ENCODE measurements at places on chromosomes 13 and 19.

DNA sequence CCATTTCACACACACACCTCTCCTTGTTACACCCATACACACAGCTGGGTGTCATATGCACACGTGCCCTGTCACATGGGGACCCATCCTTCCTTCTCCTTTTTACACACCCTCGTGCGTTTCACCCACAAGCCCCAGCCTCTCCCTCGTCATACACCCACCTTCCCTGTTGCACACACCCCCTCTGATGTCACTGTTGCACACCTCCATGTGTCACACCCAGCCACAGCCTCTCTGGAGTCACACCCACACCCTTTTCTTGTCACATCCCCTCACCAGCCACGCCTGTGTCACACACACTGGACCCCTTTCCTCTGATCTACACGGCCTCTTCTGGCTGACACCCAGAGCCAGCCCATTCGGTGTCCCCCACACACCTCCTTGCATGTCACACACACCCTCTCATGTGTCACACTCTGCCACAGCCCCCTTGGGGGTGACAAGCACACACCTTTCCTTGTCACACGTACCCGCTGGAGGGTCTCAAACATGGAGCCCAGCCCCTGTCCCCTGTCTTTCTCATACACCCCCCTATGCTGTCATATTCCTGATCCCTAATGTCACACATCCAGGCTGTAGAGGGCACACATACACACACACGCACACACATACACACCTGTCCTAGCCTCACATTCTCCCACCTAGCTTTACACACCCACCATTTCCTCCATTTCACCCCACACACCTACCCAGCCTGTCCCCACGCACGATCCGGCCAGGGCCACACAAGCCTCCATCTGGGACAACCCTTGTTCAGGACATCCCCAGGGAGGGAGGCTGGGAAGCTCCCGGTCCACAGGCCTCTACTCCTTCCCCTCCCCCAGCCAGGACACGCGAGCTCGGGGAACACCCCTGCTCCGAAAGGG, 1.4 kb downstream of the NOVA2 start:
- no peak for DNase-seq

- no peak for DNase-seq
Observed at GRCh38 chr19:37303591-37304171, 67.2 kb upstream of the ZNF527 start.

DNA sequence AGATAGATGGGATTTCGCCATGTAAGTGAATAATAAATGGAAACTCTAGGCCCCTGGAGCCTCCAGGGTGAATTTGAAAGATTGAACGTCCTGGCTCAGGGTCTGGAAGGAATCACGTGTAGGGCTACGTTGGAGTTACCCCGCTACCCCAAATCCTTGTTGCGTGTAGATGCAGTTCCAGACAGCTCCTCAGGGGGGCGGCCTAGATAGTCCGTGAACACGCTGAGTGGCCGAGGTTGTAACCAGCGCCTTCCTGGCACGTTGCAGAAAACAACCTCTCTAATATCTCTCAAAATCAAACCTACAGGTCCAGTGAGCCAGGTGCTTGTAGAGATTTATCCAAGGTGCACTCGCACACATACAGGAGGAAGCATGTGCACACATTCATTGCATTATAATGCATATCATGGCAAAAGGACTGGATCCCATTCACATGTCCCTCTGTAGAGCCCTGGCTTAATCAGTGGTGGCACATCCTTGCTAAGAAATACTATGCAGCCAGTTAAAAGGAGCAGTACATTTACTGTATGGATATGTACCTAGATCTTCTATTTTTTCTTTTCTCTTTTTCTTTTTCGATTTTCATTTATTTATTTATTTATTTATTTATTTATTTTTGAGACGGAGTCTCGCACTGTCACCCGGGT, 2.5 kb upstream of the KEAP1 start:
- DNase-seq: peak; percentile 90

DNA sequence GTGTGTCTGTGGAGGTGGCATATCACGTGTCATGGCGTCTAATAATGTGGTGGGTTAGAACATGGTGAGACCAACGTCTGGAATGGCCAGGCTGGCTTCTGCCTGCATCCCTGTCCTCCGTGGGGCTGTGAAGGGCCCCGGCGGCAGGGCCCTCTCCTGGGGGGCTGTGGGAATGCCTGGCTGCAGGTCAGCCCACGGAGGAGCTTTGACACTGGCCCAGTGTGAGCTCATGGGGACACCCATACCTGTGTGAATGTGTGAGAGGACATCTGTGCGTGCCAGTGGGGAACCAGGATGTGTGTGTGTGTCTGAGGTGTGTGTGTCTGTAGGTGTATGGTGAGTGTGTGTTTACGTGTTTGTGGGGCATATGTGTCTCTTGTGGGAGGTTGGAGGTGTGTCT, 300.1 kb downstream of the TEX29 start:
- no peak for DNase-seq

DNA sequence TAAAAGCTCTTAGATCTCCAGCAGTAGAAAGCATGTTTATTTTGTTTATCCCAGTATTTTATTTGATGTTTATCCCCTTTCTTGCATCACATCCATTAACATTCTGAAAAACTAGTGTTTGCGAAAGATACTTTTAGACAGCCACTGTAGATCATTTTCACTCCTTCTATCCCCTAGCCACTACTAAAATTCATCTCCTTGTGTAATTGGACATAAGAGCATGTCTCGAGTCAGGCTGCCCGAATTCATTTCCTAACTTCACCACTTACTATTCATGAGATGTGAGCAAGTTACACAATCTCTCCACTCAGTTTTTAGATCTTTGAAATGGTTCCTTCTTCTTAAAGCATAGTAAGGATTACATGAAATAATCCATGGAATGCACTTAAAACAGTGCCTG, 514.0 kb downstream of the KLF5 start:
- no peak for DNase-seq

DNA sequence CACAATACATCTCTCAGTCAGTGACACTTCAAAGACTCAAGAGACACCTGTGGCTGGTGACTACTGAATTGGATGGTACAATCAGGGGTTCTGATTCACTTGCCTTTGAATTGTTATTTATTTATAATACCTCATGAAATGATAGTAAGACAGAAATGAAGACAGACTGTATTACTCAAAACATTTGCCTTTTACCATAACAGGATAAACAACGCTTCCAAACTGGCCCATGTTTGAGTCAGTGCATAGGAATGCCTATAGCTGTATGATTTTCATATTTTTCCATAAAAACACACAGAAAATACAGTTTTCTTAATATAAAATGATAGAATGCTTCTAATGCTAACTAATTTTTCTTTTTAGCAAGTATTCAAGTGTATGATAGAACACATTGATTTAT, 59.5 kb upstream of the FGF14 start:
- no peak for DNase-seq

GRCh38 chr13:72166102-72166650, 299.2 kb upstream of the DACH1 start:
- no peak for DNase-seq

- DNase-seq: no peak
Observed at GRCh38 chr19:44943801-44944249, 1.8 kb downstream of the APOC4 start.

DNA sequence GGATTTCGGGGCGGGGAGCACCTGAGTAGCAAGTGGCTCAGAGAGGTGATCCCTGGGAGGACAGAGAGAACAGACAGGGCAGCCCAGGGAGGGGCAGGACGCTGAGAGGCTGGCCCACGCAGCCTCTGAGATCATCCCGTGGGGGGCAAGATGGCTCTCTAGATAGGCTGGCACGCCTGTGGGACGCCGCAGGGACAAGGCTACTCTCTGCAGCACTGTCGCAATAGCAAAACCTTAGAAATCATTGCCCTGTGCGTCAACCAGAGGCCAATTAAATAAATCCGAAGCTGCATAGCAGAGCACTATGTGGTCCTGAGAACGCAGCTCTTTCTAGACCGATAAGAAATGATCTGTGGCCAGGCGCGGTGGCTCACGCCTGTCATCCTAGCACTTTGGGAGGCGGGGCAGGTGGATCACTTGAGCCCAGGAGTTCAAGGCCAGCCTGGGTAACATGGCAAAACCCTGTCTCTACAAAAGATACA, 5.1 kb downstream of the PEX11G start:
- no peak for DNase-seq

- no peak for DNase-seq
Observed at GRCh38 chr13:98912846-98913245, 65.0 kb downstream of the DOCK9 start.

DNA sequence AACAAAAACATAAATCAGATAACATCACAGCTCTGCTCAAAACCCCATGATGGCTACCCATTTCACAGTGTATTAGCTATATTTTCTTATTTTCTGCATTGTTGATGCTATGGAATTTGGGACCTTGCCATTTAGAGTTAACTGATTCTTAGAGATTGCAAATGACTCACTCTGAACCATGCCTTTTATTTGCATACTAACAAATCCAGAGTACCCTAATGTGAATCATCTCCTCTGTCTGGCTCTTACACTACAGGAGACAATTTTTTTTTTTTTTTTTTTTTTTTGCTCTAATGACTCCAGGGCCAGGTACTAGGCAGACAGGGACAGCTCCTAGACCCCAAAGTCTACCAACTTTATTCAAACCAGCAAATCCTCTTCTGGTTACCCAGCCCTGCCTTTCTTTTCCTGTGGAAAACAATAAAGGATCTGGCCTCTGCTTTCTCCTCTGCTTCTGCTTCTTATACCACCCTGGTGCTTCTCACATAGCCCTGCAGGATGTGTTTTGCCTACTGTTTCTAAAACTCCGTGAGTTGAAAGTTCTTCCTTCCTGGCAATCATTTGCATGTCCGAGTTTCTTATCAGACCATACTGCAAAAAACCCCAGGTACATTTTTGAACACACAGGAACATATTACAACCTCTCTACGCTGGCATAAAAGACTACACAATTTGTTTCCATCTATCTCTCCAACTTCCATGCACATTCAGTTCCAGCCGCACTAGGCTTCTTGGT, 10.6 kb upstream of the ZNF460 start:
- no peak for DNase-seq

- no peak for DNase-seq
Observed at GRCh38 chr19:50449236-50449899, 16.7 kb downstream of the MYBPC2 start.

DNA sequence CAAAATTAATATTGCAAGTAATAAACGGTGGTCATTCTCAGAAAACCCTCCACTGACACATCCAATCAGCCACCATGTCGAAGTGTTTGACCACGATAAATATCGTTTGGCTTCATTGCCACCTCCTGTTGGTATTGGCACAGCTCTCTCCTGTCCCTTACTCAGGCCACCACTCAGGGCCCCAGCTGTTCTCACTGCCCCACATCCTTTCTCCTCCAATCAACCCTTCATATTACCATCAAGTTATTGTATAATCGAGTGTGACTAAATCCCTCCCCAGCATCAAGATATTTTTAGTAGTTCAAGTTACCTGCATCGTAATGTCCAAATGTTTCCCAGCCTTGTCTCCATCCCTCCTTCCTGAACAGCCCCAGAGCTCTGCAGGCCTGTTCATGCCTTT, 50.4 kb downstream of the SACS start:
- no peak for DNase-seq

DNA sequence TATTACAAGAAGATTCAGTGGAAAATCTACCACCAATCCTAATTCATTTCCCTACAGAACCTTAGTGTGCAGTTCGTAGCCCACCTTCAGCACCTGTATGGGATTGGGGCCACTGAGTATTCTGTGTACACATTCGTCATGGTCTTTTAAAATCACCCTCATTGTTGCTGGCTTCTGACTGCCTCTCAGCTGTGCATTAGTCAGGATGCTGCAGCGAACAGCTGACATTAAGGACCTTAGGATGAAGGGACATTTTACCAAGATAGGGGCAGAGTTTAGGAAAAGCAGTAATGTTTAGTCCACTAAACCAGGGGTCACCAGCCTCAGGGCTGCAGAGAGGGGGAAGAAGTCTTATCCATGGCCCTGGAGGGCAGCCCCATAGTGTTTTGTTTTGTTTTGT, 176.5 kb downstream of the COL4A1 start:
- DNase-seq: no peak

- DNase-seq: peak; percentile 97
Observed at GRCh38 chr13:102394158-102395053, 7.4 kb downstream of the FGF14 start.

DNA sequence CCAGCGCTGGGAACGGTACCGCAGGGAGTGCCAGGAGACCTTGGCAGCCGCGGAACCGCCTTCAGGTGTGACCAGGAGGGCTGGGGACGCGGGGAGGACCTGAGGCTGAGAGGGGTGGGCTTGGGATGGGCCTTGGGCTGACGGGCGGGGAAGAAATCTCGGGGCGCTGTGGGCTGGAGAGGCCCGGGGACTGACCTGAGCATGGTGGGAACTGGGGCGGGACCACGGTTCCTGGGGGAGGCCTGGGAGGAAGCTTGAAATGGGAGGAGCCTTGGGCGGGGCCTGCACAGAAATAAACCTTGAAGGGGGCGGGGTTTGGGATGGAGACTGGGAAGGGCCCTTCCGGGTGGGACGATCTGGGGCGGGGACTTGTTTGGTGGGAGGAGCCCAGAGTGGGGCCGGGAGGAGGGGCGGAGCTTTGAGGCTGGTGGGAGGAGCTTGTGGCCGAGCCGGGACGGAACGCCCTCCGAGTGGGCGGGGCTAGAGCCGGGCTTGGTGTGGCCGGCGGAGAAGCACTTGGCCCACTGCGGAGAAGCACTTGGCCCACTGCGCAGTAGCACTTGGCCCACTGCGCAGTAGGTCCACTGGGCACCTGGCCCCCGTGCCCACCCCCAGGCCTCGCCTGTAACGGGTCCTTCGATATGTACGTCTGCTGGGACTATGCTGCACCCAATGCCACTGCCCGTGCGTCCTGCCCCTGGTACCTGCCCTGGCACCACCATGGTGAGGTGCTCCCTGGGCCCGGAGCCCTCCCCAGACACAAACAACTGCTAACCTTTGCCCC, 2.8 kb downstream of the GIPR start:
- DNase-seq: peak; percentile 98

DNA sequence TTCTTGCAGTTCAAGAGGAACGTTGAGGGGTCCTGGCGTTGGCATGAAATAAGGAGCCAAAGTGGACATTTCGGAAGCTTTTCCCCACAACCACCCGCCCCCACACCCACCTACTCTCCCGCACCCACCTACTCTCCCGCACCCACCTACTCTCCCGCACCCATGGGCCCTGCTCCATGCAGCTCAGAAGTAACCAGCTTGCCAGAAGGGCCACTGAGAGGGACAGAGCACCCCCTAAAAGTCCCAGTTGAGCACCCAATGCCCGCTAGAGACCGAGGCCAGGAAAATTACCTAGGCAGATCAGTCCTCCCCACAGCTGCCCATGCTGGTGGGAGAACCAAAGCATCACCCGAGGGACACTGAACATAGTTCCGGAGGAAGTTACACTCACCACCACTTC, 11.8 kb downstream of the VSTM2B start:
- DNase-seq: no peak

- DNase-seq: no peak
Observed at GRCh38 chr19:28829762-28830161, 383.2 kb downstream of the UQCRFS1 start.

GRCh38 chr13:50742968-50743367, 100.5 kb downstream of the DLEU7 start:
- DNase-seq: no peak

All from WTC11 (cell line).